ENCODE measurements at places on chromosomes 12 and 14. TPM values are rescaled to one million over a fixed set of nuclear protein-coding genes. Genes with fewer than 3 reads are reported as not detected.

- H3K36me3 ChIP-seq, result no peaks in the 10 kb centered on the region
- peak; percentile 19 for DNase-seq
Measured at GRCh38 chr14:104086661-104087461, 1.4 kb downstream of the ASPG start.

GRCh38 chr14:53807542-53807941 lies 149.1 kb downstream of the BMP4 start:
- DNase-seq, result peak; percentile 20
- H3K27me3 ChIP-seq, result no peaks in the 10 kb centered on the region
- no peak overlapping the region for H3K27ac ChIP-seq
- no peak overlapping the region for H3K4me3 ChIP-seq

Gene CLEC6A
- total RNA-seq, result not detected

- H3K36me3 ChIP-seq, result no peaks in the 10 kb centered on the region
- no peak for DNase-seq
- H3K27ac ChIP-seq, result no peak overlapping the region
- H3K27me3 ChIP-seq, result no peaks in the 10 kb centered on the region
- H3K4me3 ChIP-seq, result no peak overlapping the region
Measured at GRCh38 chr14:59831121-59831730, 39.4 kb downstream of the RTN1 start.

Gene FGFR1OP2
- 31.6 TPM for total RNA-seq

Gene LRIG3
- total RNA-seq, result 330 TPM

Gene YEATS4
- total RNA-seq, result 15.4 TPM

Gene ANO2
- 4.0 TPM for total RNA-seq

GRCh38 chr14:50397390-50398188 lies 908 bp upstream of the CDKL1 start:
- peak overlapping the region; percentile 85 for H3K27ac ChIP-seq
- H3K36me3 ChIP-seq, result no peaks in the 10 kb centered on the region
- H3K4me3 ChIP-seq, result peak overlapping the region; percentile 71
- H3K4me1 ChIP-seq, result peaks cover 33% of the 10 kb centered on the region

Gene PLEKHD1
- total RNA-seq, result not detected

DNA sequence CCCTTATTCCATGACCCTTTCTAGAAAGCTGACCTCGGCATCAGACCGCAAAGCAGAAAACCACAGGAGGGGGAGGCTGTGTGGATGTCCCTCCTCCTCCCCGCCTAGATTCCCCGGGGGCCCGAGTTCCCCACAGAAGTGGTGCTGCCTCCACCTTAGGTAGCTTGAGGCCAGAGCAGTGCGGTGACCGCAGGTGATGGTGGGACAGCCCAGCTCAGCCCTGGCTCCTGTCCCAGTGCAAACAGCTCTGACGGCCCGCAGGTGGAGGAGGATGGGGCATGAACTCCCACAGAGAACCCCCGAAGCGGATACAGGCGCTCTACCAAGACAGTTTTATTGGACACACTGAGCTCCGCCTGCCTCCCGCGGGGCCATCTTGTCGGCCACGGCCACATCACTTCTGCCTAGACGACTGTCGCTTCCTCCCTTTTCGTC lies 19.5 kb downstream of the ARL6IP4 start:
- H3K4me3 ChIP-seq, result no peak overlapping the region
- H3K36me3 ChIP-seq, result peaks cover 48% of the 10 kb centered on the region
- DNase-seq, result no peak
- no peaks in the 10 kb centered on the region for H3K4me1 ChIP-seq
- H3K27me3 ChIP-seq, result no peaks in the 10 kb centered on the region
- no peak overlapping the region for H3K27ac ChIP-seq

Gene SLC6A15
- total RNA-seq, result not detected

GRCh38 chr12:62683776-62684569 lies 217.3 kb downstream of the MON2 start:
- H3K27me3 ChIP-seq, result no peaks in the 10 kb centered on the region
- H3K4me1 ChIP-seq, result peaks cover 15% of the 10 kb centered on the region
- H3K4me3 ChIP-seq, result no peak overlapping the region

GRCh38 chr14:69323999-69324282 lies 64.0 kb downstream of the GALNT16 start:
- H3K4me3 ChIP-seq, result no peak overlapping the region
- no peak for DNase-seq

GRCh38 chr12:80490329-80490728 lies 46.3 kb downstream of the PTPRQ start:
- H3K4me3 ChIP-seq, result no peak overlapping the region
- no peaks in the 10 kb centered on the region for H3K27me3 ChIP-seq
- H3K4me1 ChIP-seq, result no peaks in the 10 kb centered on the region
- no peaks in the 10 kb centered on the region for H3K36me3 ChIP-seq

- H3K4me3 ChIP-seq, result no peak overlapping the region
- H3K27ac ChIP-seq, result no peak overlapping the region
- H3K27me3 ChIP-seq, result no peaks in the 10 kb centered on the region
- DNase-seq, result peak; percentile 62
Measured at GRCh38 chr12:52423661-52424500, 10.3 kb downstream of the KRT75 start.

DNA sequence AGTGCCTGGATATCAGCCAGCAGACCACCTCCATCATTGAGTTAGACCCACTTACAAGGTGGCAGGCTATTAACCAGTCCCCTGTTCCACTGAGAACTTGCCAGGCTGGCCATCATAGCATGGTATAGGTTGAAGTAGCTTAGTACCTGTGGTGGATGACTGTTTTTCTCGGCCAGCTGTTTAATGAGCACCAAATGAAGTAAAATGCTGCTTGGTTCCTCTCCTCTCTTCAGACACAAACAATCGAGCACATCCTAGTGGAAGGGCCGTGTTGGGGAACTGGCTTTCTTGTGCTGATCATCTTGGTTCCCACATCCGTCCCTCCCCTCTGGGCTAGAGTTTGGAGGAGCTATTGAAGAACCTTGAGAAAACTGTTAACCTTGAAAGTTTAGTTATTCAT lies 486.2 kb downstream of the RAD51B start:
- H3K4me1 ChIP-seq, result peaks cover 52% of the 10 kb centered on the region
- H3K27ac ChIP-seq, result peak overlapping the region; percentile 44
- no peaks in the 10 kb centered on the region for H3K27me3 ChIP-seq
- no peak overlapping the region for H3K4me3 ChIP-seq
- no peaks in the 10 kb centered on the region for H3K36me3 ChIP-seq

Gene RNF212B
- not detected for total RNA-seq

Gene RASAL1
- 9.3 TPM for total RNA-seq

Gene PZP
- not detected for total RNA-seq

DNA sequence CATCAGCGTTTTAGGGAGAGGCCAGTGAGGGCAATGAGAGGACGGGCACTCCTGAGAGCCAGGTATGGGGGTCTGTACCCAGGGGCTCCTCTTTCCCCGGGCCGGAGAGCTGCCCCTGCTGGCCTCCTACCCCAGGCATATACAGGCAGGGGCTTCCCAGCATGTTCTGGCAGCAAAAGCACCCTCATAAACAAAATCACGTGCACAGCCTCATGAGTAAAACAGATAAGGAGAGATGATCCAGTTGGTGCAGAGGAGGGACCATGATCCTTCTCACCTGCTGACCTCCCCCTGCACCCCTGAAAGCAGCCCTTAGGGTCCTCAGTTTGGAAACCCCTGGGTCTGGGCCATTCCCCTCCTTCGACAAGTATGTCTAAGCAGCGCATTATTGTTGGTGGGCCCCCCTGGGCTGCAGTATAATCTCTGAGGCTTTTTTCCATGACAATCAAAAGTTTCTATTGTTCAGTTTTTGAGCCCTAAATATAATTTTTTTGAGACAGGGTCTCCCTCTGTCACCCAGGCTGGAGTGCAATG lies 5.0 kb upstream of the KRT4 start:
- H3K4me3 ChIP-seq, result no peak overlapping the region
- DNase-seq, result no peak
- H3K27ac ChIP-seq, result no peak overlapping the region
- peaks cover 8% of the 10 kb centered on the region for H3K27me3 ChIP-seq

DNA sequence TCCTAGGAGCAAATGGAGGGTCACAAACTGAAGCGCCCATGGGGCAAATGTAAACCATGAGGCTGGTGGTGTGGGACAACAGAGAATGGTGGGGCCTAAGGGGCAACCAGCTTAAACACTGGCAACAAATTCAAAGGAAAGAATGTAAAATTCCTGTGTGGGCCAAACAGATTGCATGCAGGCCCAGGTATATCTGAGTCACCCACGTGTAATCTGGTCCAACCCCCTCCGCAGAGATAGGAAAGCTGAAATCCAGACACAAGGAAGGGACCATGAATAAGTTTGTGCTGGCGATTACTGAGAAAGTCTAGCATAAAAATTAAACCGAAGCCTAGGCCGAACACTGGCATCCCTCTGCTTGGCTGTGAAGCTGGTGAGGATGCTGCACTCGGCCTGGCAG lies 71.6 kb downstream of the ITPK1 start:
- peak overlapping the region; percentile 86 for H3K27ac ChIP-seq
- DNase-seq, result peak; percentile 40
- peaks cover 6% of the 10 kb centered on the region for H3K36me3 ChIP-seq
- H3K27me3 ChIP-seq, result no peaks in the 10 kb centered on the region

GRCh38 chr12:68267892-68268396 lies 14.5 kb upstream of the IL22 start:
- H3K36me3 ChIP-seq, result no peaks in the 10 kb centered on the region
- no peaks in the 10 kb centered on the region for H3K4me1 ChIP-seq
- no peak overlapping the region for H3K27ac ChIP-seq
- no peak overlapping the region for H3K4me3 ChIP-seq
- H3K27me3 ChIP-seq, result no peaks in the 10 kb centered on the region

DNA sequence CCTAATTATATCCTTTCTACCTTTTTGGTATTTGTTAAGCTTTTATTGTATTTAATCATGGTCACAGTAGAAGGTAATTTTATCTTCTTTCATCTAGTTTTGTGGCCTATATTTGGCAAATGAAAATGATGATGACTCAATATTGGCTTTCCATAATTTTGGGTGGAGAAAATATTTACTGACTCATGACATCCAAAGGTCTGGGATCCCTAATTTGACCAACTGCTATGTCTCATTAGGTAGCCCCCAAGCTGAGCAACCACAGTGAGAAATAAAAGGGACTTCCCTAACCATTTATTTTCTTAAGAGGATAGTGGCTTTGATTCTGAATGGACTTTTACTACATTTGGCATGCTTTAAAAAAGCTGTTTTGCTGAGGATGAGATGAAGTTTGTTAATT lies 289.5 kb downstream of the RMST start:
- DNase-seq, result no peak
- no peaks in the 10 kb centered on the region for H3K27me3 ChIP-seq
- no peak overlapping the region for H3K4me3 ChIP-seq
- no peaks in the 10 kb centered on the region for H3K36me3 ChIP-seq

DNA sequence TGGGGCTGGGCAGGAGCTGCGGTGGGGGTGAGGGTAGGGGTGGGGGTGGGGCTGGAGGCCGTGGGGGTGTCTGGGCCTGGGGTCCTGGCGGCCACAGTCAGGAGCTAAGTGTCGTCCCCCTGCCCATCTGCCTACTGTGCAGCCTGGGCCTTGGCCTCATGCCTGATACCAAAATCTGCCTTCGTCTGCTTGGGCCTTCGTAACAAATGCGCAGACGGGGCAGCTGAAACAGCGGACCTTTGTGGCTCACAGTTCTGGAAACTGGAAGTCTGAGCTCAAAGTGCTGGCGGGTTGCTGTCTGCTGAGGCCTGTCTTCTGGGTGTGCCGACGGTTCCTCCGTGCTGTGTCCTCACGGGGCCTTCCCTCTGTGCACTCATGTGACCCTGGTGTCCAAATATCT lies 61.7 kb downstream of the KIF26A start:
- H3K27me3 ChIP-seq, result no peaks in the 10 kb centered on the region
- H3K4me3 ChIP-seq, result no peak overlapping the region
- DNase-seq, result no peak
- H3K4me1 ChIP-seq, result peaks cover 21% of the 10 kb centered on the region
- no peaks in the 10 kb centered on the region for H3K36me3 ChIP-seq
- H3K27ac ChIP-seq, result no peak overlapping the region

DNA sequence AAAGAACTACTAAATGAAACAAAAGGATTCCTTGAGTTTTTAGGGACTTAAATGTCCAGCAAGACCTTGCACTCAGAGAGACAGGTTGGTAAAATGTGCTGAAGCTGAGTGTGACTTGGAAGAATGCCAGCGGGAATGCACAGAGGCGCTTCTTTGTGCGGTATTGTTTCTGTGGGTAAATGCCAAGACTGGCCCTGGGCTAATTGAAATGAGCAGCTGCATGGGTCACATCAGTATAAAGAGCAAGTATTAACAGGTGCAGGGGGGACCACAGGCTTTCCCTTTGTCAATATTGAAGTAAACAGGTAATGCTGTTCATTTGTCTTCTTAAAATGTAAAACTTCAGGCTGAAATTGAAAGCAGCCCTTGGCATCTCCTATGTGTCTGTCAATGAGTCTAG lies 74.3 kb downstream of the LMO3 start:
- peak; percentile 36 for DNase-seq
- no peaks in the 10 kb centered on the region for H3K27me3 ChIP-seq
- H3K27ac ChIP-seq, result no peak overlapping the region
- no peaks in the 10 kb centered on the region for H3K36me3 ChIP-seq
- no peaks in the 10 kb centered on the region for H3K4me1 ChIP-seq

DNA sequence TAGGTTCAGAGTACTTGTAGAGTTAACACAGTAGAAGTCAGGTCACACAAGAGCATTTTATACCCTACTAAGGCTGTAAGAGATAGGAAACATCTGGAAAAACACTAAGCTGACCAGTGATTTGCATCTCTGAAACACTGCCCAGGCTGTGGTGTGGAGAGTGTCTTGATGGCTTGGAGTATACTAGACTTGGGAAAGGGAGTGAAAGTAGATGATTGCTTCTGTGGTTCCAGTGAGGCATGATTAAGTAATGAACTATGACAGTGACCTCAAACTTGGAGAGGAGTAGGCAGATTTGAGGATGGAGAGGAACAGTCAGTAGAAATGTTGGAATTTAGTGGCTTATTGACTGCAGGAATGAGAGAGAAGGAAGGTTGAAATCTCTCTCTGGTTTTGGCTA lies 201.2 kb downstream of the FLRT2 start:
- DNase-seq, result peak; percentile 35
- H3K36me3 ChIP-seq, result no peaks in the 10 kb centered on the region
- H3K27me3 ChIP-seq, result no peaks in the 10 kb centered on the region
- H3K4me1 ChIP-seq, result no peaks in the 10 kb centered on the region
- H3K4me3 ChIP-seq, result no peak overlapping the region

GRCh38 chr12:116122628-116123027 lies 154.9 kb downstream of the MED13L start:
- DNase-seq, result no peak
- no peak overlapping the region for H3K4me3 ChIP-seq
